ENCODE measurements at places on chromosomes 11 and 22. TPM values are rescaled to one million over a fixed set of nuclear protein-coding genes. Genes with fewer than 3 reads are reported as not detected.
A peak's percentile ranks its signal among the peaks of the same experiment; 100 is the strongest.

JHY gene
- total RNA-seq = 1.3 TPM

CRYAB gene
- 7,877 TPM for total RNA-seq

CDC42EP2 gene
- 8.3 TPM for total RNA-seq

UPK3A gene
- not detected for total RNA-seq

CEND1 gene
- total RNA-seq = 0.25 TPM

GRAMD1B gene
- total RNA-seq = 14.3 TPM

SHISA8 gene
- total RNA-seq = 1.2 TPM

ANKRD49 gene
- 5.3 TPM for total RNA-seq

DNA sequence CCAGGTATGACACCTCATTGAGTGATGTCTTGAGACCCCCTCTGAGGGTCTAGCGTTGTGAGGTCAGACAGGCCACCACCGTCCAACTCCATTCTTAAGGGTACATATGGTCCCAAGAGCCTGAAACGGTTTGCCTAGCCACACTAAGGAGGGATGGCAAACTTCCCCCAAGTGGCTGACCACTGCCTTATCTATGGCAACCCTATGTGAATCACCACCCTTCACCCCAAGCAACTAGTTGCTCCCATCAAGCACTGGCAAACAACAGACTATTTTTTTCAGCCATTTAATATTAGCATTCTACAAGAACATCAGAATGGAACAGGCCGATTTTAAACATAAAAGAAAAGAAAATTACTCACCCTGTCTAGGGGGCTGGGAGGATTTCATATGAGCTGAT lies 22.8 kb downstream of the THOC5 start:
- H3K27ac ChIP-seq = no peak overlapping the region
- H3K4me3 ChIP-seq = no peak overlapping the region
- H3K27me3 ChIP-seq = no peaks in the 10 kb centered on the region
- no peak for DNase-seq
- peaks cover 69% of the 10 kb centered on the region for H3K36me3 ChIP-seq

- H3K4me1 ChIP-seq = no peaks in the 10 kb centered on the region
- no peaks in the 10 kb centered on the region for H3K27me3 ChIP-seq
- H3K36me3 ChIP-seq = no peaks in the 10 kb centered on the region
- H3K4me3 ChIP-seq = no peak overlapping the region
- no peak for DNase-seq
- H3K27ac ChIP-seq = no peak overlapping the region
Measured at GRCh38 chr11:21289686-21290085, 620.3 kb downstream of the NELL1 start.

DNA sequence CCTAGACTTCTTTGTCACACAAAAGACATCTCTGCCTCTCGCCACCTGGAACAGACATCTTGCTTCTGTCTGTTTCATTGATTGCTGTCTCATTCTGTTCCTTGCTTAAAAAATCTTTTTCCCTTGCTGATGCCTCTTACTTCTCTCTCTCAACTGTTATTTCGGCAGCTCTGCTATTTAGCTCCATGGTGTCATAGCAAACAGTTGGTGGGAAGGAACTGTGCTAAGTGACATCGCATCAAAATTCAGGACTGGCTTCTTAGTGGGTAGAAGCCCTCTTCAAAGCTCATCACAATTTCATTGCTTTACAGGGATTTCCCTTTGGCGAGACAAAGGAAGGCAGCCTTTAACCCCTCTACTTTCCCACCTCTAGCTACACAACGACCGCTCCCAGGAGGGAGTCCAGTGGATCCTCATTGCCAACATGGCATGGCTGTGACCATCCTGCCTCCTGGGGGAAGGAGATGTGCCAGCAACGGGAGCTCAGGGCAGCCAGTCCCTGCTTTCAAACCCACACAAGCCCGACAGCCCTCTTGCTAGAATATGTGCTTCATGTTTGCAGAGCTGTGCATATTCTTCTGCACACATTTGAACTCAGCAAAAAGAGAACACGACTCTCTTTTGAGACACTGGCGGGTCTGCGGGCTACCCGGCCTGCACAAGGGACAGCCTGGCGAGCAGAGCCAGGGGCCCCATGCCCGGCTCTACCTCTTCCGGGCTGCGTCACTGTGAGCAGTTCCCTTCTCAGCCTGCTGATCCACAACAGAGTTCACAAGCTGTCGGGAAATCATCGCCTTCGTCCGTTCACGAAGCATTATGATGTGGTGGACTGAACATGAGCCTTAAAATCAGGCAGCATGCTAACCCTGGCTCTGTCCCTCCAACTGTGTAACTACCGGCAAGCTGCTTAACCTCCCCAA lies 51.1 kb upstream of the JAM3 start:
- no peaks in the 10 kb centered on the region for H3K36me3 ChIP-seq
- H3K4me3 ChIP-seq = no peak overlapping the region
- DNase-seq = no peak
- H3K27me3 ChIP-seq = no peaks in the 10 kb centered on the region

DNA sequence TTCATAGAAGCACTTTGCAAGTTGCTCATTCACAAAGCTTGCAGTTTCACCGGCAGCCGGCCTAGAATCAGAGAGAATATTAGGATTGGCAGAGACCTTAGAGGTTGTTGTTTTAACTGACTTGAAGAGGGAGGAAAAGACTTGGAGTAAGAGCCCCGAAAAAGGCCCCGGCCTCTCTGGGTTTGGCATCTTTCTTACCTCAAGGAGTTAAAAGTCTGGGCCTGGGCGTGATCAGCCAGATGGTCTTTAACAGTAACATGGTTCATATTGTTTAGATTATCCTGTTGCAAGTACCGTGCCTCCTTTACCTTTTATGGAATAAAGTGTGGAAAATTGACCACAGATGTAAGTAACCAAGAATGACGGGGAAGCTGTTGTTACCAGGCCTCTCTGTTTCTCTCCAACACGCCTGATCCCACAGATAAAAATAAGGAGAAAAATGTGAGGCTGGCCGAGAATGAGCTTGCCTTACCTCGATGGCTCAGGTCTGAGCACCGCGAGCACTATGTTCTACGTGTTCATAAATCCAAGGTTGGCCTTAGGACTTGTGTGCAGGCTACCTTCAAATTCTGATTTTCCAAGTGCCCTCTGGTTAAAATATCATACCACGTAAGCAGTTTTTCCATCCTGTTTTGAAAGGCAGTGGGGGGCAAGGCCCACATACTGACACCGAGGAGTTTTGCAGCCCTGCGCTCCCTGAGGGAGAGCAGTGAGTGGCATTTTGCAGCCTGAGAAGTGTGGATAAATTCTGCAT lies 56.4 kb downstream of the PARVA start:
- no peak for DNase-seq
- no peaks in the 10 kb centered on the region for H3K36me3 ChIP-seq
- H3K27me3 ChIP-seq = no peaks in the 10 kb centered on the region

DNA sequence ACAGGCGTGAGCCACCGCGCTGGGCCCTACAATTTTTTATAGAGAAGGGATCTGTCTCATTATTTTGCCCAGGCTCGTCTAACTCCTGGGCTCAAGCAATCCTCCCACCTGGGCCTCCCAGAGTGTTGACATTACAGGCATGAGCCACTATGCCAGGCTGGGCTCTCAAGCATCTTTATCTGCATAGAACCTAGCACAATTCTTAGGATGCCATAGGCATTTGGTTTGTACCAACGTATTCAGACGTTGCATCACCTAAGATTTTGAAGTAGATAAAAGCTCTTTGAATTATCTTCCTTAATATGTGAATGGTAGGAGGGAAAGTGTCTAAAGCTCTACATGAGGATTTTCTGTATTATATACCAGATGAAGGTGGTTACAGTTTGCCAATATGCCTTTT lies 30.5 kb downstream of the RTN3 start:
- DNase-seq = no peak
- H3K4me3 ChIP-seq = no peak overlapping the region
- H3K27me3 ChIP-seq = no peaks in the 10 kb centered on the region

DNA sequence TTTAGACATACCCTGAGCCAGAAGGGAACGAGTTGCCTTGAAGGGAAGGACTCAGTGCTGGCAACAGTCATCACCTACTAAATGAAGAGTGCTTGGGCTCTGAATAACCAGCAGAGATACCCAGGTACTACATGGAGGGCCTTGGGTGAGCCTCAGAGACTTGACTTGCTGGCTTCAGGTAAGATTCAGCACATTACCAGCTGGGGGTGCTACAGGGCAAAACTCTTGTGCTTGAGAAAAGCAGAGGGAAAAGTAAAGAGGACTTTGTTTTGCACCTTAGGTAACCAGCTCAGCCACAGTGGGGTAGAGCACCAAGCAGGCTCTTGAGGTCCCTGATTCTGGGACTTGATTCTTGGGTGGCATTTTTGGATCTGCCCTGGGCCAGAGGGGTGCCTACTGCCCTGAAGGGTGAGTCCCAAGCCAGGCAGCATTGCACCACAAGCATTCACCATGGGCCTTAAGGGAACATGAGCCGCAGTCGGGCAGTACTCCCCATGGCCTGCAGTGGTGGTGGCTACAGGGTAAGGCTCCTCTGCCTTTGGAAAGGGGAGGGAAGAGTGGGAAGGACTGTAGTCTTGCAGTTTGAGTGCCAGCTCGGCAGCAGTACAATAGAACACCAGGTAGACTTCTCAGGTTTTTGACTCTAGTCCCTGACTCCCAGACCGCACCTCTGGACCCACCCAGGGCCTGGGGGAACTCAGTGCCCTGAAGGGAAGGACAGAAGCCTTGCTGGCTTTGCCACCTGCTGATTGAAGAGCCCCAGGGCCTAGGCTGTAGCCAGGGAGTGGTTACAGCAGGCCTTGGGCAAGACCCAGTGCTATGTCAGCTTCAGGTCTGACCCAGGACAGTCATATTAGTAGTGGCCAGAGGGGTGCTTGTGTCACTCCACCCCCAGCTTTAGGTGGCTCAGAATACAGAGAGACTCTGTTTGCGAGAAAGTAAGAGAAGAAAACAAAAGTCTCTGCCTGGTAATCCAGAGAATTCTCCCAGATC lies 22.7 kb upstream of the PLEKHA7 start:
- H3K4me3 ChIP-seq = no peak overlapping the region
- no peaks in the 10 kb centered on the region for H3K4me1 ChIP-seq
- H3K27ac ChIP-seq = no peak overlapping the region

- no peaks in the 10 kb centered on the region for H3K4me1 ChIP-seq
- H3K27me3 ChIP-seq = no peaks in the 10 kb centered on the region
- no peak for DNase-seq
- no peak overlapping the region for H3K27ac ChIP-seq
- H3K36me3 ChIP-seq = no peaks in the 10 kb centered on the region
- no peak overlapping the region for H3K4me3 ChIP-seq
Measured at GRCh38 chr11:57343825-57344224, 5.7 kb downstream of the P2RX3 start.

DNA sequence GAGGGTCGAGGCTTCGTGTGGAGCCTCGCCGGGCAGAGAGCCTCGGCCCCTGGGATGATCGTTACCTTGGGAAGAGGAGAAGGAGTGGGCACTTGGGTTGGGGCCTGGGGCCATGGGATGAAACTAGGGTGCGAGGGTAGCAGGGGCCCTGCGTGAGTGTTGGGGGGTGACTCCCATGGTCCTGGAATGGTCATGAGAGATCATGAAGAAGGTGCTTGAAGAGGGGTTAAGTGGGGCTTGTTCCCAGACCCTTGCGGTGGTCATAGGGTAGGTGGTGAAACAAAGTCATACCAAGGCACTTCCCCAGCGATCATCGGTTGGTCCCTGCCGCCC lies 284 bp downstream of the CCS start:
- H3K27me3 ChIP-seq = no peaks in the 10 kb centered on the region
- no peaks in the 10 kb centered on the region for H3K36me3 ChIP-seq
- no peak for DNase-seq

GRCh38 chr11:131704682-131705081 lies 334.3 kb downstream of the NTM start:
- no peak for DNase-seq
- H3K27me3 ChIP-seq = no peaks in the 10 kb centered on the region
- no peaks in the 10 kb centered on the region for H3K36me3 ChIP-seq
- H3K4me3 ChIP-seq = no peak overlapping the region

DNA sequence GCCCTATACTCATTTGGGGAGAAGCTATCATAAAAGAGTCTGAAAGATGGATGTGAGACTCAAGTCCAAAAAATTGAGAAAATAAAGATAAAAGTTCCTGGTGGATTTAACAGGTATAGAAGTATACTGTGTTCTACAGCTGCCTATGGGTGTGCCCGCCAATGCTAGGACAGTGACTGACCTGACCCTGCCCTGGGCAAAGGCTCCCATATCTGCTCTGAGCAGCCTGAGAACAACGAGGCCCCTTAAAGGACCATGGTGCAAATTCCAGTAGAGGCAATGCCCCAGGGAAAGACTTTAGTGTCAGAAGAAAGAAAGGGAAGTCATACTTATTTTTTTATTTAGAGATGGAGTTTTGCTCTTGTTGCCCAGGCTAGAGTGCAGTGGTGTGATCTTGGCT lies 181.8 kb downstream of the NAV2 start:
- no peak for DNase-seq
- no peak overlapping the region for H3K4me3 ChIP-seq
- peaks cover 14% of the 10 kb centered on the region for H3K4me1 ChIP-seq

GRCh38 chr22:37896181-37896592 lies 9.9 kb upstream of the MICALL1 start:
- H3K36me3 ChIP-seq = peaks cover 4% of the 10 kb centered on the region
- no peak for DNase-seq
- no peaks in the 10 kb centered on the region for H3K27me3 ChIP-seq
- H3K4me3 ChIP-seq = no peak overlapping the region

- no peak overlapping the region for H3K27ac ChIP-seq
- no peak for DNase-seq
- no peaks in the 10 kb centered on the region for H3K27me3 ChIP-seq
- H3K4me3 ChIP-seq = no peak overlapping the region
Measured at GRCh38 chr11:59767225-59767611, 12.0 kb downstream of the STX3 start.

DNA sequence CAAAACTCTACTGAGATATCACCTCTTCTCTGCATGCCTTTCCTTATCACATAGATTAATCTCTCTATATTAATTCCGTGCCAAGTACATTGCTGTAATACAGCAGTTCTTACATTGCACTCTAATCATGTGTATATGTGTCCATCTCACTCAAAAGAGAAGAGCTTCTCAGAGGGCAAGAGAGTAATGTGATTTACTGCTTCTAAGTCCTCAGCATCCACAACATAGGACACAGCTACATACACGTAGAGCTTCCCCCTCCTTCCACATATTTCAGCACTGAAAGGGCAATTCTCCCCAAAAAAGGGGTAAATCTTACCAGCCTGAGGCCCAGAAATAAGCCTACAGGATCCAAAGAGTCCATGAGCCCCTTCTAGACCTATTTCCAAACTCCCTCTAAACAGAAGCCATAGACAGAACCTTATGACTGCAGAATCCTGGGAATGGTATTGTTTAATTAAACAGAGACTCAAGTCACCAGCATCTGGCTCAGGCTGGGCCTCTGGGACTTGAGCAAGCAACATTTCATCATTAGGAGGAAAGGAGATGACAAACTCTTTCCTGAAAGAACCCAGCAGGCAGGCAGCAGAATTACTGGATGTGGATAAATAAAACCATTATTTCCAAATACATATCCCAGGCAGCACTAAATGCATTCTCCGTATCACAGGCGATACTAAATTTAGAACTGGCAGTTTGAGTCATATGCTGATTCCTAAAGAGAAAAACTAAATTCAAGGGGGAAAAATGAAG lies 87.2 kb downstream of the KCNC1 start:
- H3K27ac ChIP-seq = peak overlapping the region; percentile 27
- H3K36me3 ChIP-seq = no peaks in the 10 kb centered on the region
- no peaks in the 10 kb centered on the region for H3K27me3 ChIP-seq
- no peak overlapping the region for H3K4me3 ChIP-seq
- peaks cover 8% of the 10 kb centered on the region for H3K4me1 ChIP-seq
- DNase-seq = peak; percentile 21

GRCh38 chr11:12179019-12179418 lies 68.6 kb downstream of the MICAL2 start:
- H3K27ac ChIP-seq = peak overlapping the region; percentile 17
- H3K27me3 ChIP-seq = no peaks in the 10 kb centered on the region
- no peak for DNase-seq

GRCh38 chr11:93024369-93024768 lies 54.9 kb downstream of the MTNR1B start:
- DNase-seq = no peak
- no peak overlapping the region for H3K27ac ChIP-seq
- no peaks in the 10 kb centered on the region for H3K36me3 ChIP-seq
- no peak overlapping the region for H3K4me3 ChIP-seq
